ENCODE measurements at places on chromosomes 6 and 20.

GRCh38 chr6:11522812-11523605 lies 14.5 kb upstream of the TMEM170B start:
- DNase-seq: no peak

- DNase-seq: no peak
These were observed 81.4 kb downstream of the TCP11 start for GRCh38 chr6:35059596-35060345.

- DNase-seq: no peak
These were observed 22.4 kb downstream of the MMP24 start for GRCh38 chr20:35248641-35249475.

GRCh38 chr20:59805786-59806577 lies 127.5 kb downstream of the SYCP2 start:
- DNase-seq: no peak

DNA sequence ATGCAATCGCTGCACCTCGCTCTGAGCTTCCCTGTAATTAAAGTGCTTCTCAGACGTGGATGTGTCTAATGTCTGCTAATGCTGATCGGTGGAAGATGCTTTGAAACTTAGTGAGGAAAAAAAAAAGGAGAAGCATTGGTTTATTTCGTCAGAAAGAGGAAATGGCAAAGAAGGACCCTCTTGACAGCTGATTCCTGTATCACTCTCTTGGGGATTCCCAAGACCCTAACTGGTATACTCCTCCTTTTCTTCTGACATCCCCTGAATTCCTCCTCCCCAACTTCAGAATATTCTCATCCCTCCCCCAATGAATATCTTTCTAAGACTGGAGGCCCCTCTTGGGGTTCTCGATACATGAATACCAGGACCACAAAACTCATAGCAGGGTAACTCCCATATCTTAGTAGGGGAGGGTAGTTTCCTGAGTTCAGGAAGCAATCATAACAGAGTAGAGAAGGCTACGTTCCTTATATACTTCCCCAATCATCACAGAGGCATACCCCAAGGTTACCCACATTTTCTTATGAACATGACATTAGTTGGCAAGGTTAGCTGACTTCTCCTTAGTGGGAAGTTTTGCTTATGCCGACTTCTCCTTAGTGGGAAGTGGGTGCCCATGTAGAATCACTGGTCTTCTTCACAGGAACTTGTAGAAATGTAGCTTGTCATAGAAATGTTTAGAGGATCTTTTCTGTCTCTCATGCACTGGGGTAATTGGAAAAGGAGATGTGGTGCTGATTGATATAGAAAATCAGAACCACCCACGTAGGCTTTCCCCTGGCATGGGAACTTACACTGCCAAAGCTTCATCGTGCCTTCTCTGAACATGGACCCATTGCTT lies 63.8 kb upstream of the ATXN1 start:
- no peak for DNase-seq

GRCh38 chr6:25601800-25602673 lies 50.0 kb upstream of the SCGN start:
- DNase-seq: peak; percentile 30
